Tibial nerve (tissue), 4 donors: ENCODE measurements at places on chromosomes 13 and 19. TPM values are rescaled to one million over a fixed set of nuclear protein-coding genes. Genes with fewer than 3 reads are reported as not detected.
A peak's percentile ranks its signal among the peaks of the same experiment; 100 is the strongest.

PSG2 gene
- total RNA-seq, result not detected

GRCh38 chr13:42494157-42494556 is 79.8 kb upstream of the TNFSF11 start:
- H3K27me3 ChIP-seq, result no peaks in the 10 kb centered on the region
- no peak overlapping the region for H3K4me3 ChIP-seq
- no peak overlapping the region for H3K27ac ChIP-seq
- no peaks in the 10 kb centered on the region for H3K4me1 ChIP-seq
- no peaks in the 10 kb centered on the region for H3K36me3 ChIP-seq

KXD1 gene
- 122 TPM for total RNA-seq

GRCh38 chr19:4980067-4980466 is 11.2 kb downstream of the KDM4B start:
- peaks cover 31% of the 10 kb centered on the region for H3K4me1 ChIP-seq
- H3K36me3 ChIP-seq, result peaks cover 7% of the 10 kb centered on the region
- no peaks in the 10 kb centered on the region for H3K27me3 ChIP-seq
- H3K4me3 ChIP-seq, result no peak overlapping the region
- no peak for DNase-seq

DNA sequence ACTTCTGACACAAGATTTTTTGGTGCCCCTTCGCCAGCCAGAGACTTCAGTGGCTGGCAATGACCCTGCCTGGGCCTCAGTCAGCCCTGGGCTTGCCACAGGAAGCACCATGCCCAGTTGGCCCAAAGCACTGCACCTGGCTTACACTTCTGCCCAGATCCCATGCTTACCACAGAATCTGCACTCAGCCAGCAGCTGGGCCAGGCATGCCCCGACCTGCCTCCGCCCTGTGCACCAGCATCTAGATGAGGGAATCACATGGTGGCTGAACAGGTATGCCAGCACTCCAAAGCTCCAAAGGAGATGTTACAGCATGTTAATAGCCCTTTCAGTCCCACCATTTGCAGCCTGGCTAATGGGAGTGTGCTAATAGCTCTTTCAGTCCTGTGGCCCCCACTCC is 690.9 kb downstream of the SLITRK6 start:
- no peaks in the 10 kb centered on the region for H3K4me1 ChIP-seq
- H3K4me3 ChIP-seq, result no peak overlapping the region
- no peaks in the 10 kb centered on the region for H3K36me3 ChIP-seq
- no peaks in the 10 kb centered on the region for H3K27me3 ChIP-seq

DNA sequence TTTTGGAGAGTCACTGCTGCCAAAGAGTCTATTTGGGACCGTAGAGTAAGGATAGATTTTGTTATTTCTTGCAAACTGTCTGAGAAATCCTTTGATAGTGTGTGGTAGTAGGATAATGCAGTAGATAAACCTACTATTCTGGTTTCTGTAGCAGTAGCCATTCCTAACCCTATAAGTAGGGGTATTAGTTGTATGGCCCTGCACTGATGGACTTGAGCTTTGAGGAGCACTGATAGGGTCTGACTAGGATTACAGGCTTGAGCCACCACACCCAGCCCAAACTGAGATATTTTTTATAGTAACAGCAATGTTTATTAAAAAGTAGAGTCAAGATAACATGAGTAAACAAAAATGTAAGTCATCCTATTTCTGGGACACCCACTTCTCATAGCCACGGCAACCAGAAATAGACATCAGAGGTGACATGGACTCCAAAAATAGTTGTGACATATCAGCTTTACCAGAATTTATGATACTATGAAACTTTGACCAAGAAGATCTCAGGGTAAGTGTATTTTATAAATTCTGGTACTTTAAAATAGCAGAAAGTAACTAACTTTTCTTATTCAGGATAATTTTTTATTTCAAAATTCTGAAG is 479.1 kb downstream of the SUCLA2 start:
- H3K27me3 ChIP-seq, result no peaks in the 10 kb centered on the region
- H3K36me3 ChIP-seq, result no peaks in the 10 kb centered on the region
- no peak overlapping the region for H3K4me3 ChIP-seq
- H3K27ac ChIP-seq, result no peak overlapping the region
- no peaks in the 10 kb centered on the region for H3K4me1 ChIP-seq
- no peak for DNase-seq

CGB2 gene
- total RNA-seq, result not detected

KIR3DL1 gene
- not detected for total RNA-seq

DNA sequence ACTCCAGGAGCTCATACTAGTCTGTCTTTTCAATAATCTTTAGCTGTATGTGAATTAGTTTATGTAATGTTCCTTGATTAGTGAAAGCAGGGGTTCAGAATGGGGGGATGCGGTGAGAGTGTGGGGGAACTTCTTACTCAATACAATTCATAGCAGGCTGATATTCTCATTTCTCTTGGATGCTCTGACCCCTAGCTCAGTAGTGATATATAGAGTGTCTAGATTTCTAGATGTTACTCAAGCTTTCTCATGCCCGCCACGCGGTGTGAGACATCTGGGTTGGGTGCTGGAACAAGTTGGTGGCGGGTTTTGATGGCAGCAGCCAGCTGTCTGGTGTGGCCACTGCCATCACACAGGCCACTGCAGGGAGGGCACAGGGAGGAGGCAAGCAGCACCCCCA is 39.3 kb upstream of the FLT1 start:
- peaks cover 3% of the 10 kb centered on the region for H3K4me1 ChIP-seq
- no peaks in the 10 kb centered on the region for H3K27me3 ChIP-seq
- no peaks in the 10 kb centered on the region for H3K36me3 ChIP-seq
- DNase-seq, result no peak
- no peak overlapping the region for H3K27ac ChIP-seq

APOC4 gene
- total RNA-seq, result not detected

DNA sequence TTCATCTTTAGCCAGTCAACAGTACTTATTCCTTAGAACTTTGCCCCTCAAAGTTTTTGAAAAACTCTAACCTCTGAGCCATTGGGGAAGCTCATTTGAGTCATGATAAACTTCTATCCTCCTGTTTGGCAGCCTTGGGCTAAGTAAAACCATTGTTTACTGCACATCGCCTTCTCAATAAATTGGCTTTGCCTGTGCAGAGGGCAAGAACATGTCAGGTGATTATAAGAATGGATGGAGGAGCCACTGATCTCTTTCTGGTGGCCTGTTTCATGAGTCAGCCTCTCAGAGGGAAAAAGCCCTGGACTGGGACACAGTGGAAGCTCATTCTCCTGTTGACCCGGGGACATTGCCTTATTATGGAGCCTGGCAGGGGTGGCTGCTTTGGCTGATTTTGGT is 19.4 kb upstream of the PSG4 start:
- DNase-seq, result no peak
- H3K4me3 ChIP-seq, result no peak overlapping the region
- no peaks in the 10 kb centered on the region for H3K27me3 ChIP-seq
- no peaks in the 10 kb centered on the region for H3K4me1 ChIP-seq

- DNase-seq, result no peak
- no peaks in the 10 kb centered on the region for H3K4me1 ChIP-seq
- H3K4me3 ChIP-seq, result no peak overlapping the region
- no peak overlapping the region for H3K27ac ChIP-seq
- no peaks in the 10 kb centered on the region for H3K36me3 ChIP-seq
- H3K27me3 ChIP-seq, result peaks cover 47% of the 10 kb centered on the region
Observed at GRCh38 chr19:41195675-41196497, 2.9 kb downstream of the CYP2S1 start.

DNA sequence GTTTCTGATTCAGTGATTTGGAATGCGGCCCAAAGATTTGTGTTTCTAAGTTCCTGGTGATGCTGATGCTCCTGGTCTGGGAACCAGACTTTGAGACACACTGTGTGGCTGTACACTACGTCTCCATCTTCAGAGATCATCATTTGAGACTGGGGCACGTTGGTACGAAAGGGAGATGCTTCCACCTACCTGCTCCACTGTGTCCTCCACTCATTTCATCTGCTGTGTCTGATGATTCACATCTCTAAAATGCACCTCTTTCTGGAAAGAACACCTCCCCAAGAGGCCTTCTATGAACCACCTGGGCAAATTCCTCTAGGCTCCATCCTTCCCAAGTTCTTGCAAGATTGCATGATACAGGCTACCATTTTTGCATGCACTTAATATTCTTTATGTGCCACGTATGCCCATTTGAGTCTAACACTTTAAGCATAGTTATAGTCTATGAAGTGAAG is 58.6 kb downstream of the ERCC5 start:
- no peaks in the 10 kb centered on the region for H3K27me3 ChIP-seq
- H3K4me1 ChIP-seq, result no peaks in the 10 kb centered on the region
- no peak overlapping the region for H3K27ac ChIP-seq
- H3K36me3 ChIP-seq, result no peaks in the 10 kb centered on the region

- H3K36me3 ChIP-seq, result no peaks in the 10 kb centered on the region
- H3K4me3 ChIP-seq, result no peak overlapping the region
- no peak for DNase-seq
- peaks cover 3% of the 10 kb centered on the region for H3K27me3 ChIP-seq
- no peaks in the 10 kb centered on the region for H3K4me1 ChIP-seq
Observed at GRCh38 chr19:13460045-13460444, 46.2 kb downstream of the CACNA1A start.

DNA sequence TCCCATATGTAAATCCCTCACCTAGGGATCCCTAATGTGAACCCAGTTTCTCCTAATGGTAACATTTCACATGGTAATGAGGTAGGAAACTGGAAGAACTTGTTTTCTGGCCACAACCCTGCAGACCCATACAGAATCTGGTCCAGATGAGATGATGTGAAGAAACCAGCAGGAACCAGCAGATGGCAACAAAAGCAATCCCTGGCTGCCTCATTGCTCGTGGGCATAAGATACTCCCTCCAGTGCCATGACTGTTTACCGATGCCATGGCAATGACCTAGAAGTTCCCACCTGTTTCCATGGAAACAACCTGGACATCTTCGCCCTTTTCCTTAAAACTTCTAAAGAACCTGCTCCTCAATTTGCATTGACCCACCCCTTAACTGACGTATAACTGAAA is 1.4 kb upstream of the CD209 start:
- H3K27me3 ChIP-seq, result no peaks in the 10 kb centered on the region
- DNase-seq, result no peak
- H3K4me1 ChIP-seq, result no peaks in the 10 kb centered on the region
- no peak overlapping the region for H3K27ac ChIP-seq
- H3K36me3 ChIP-seq, result no peaks in the 10 kb centered on the region

GRCh38 chr13:99041337-99041736 is 63.5 kb upstream of the DOCK9 start:
- no peak overlapping the region for H3K27ac ChIP-seq
- no peak overlapping the region for H3K4me3 ChIP-seq

DNA sequence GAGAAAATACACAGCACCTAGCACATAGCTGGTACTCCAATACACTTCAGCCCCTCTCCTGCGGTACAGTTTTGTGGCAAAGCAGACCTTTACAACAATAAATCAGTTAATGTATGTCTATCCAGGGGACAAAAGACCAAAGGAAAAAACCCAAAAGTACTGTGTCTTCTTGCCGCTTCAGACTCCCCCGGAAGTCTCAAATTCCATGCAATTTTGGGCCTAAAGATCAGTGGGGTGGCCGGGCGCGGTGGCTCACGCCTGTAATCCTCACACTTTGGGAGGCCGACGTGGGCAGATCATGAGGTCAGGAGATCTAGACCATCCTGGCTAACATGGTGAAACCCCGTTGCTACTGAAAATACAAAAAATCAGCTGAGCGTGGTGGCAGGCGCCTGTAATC is 16.2 kb downstream of the CARS2 start:
- H3K27me3 ChIP-seq, result no peaks in the 10 kb centered on the region
- DNase-seq, result no peak
- peaks cover 3% of the 10 kb centered on the region for H3K4me1 ChIP-seq
- no peak overlapping the region for H3K27ac ChIP-seq
- H3K36me3 ChIP-seq, result peaks cover 8% of the 10 kb centered on the region
- H3K4me3 ChIP-seq, result no peak overlapping the region

GRCh38 chr13:36630181-36630803 is 43.5 kb upstream of the SERTM1 start:
- no peaks in the 10 kb centered on the region for H3K27me3 ChIP-seq

DNA sequence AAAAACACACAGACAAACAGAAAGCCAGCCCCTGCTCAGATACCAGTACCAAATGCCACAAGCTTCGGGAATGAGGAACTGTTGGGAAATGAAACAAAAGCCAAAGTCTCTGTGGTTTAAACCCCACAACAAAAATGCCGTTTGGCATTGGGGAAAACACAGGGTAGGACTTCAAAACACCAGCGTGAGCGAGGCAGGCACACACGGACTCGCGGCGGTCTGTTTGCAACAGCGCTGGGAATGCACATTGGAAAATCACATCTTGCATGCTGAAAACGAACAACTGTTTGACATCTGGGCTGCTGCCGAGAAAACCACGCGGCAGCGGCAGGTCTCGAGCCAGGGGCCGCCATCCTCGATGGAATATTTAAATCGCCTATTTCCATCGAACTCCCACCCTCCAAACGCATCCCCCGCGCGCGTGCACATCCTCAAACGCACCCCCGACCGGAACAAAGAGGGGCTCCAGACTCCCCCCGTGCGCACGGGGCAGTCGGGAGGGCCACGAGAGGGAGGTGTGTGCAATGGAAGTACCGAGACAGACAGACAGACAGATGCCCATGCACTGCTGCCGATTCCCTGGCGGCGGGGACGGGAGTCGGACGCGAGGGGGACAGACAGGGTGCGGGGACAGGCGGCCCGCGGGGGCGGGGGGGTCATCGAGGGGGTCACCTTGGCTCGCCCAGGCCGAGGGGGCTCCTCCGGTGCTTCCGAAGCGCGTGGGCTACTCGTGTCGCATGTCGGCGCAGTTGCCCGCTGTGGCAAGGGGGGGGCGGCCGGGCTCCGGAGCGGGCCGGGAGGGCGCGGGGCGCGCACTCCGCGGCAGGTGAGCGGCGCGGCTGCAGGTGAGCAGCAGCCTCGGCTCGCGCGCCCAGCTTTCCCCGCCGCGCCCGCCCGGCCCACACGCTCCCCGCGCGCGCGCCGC is at the start of gene GPR12:
Gene GPR12, minus strand, starts transcription at position 880 of the 925 bp plus-strand sequence. CDS start 959 bp downstream, outside the sequence.
- H3K4me3 ChIP-seq, result peak within 1 kb of the TSS; percentile 20
- H3K4me1 ChIP-seq, result no peaks in the 10 kb centered on the region
- H3K36me3 ChIP-seq, result no peaks in the 10 kb centered on the region
- H3K27me3 ChIP-seq, result peaks cover 66% of the 10 kb centered on the region

GRCh38 chr13:20340759-20341171 is 108.6 kb upstream of the GJB6 start:
- no peaks in the 10 kb centered on the region for H3K36me3 ChIP-seq
- DNase-seq, result peak; percentile 58
- H3K4me1 ChIP-seq, result no peaks in the 10 kb centered on the region

GRCh38 chr13:111645198-111645597 is 324.8 kb downstream of the TEX29 start:
- H3K27me3 ChIP-seq, result no peaks in the 10 kb centered on the region
- H3K4me1 ChIP-seq, result no peaks in the 10 kb centered on the region
- no peaks in the 10 kb centered on the region for H3K36me3 ChIP-seq
- no peak overlapping the region for H3K27ac ChIP-seq

GRCh38 chr19:16778796-16779411 is 50.3 kb upstream of the SIN3B start:
- no peaks in the 10 kb centered on the region for H3K4me1 ChIP-seq
- peak; percentile 41 for DNase-seq
- no peak overlapping the region for H3K27ac ChIP-seq
